NCI-H2081 treated with DMSO at 0.1 percent for 48 hours (cell line): ENCODE measurements at places on chromosomes 4 and X.

- DNase-seq = no peak
These were observed 44.9 kb downstream of the ZBTB49 start for GRCh38 chr4:4334798-4335520.

DNA sequence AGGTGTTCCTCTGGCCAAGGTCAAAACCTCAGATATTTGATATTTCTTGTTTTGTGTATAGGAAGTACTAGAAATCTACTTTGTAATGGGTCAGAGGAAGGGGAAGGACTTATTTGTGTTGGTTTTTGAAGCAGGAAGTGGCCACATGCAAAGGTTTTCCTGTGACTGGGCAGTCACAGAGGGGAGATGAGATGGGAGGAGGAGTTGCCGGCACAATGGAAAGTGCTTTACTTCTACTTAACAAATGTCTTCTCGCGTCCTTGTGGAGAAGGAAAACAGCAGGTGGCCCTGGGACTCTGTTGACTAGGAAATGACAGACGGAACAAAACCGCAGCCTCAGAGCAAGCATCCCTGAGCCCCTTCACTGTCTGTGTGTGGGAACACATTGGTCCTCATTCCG lies 46.6 kb downstream of the SHROOM2 start:
- no peak for DNase-seq

- no peak for DNase-seq
These were observed 24.8 kb downstream of the FRYL start for GRCh38 chr4:48755281-48755680.

DNA sequence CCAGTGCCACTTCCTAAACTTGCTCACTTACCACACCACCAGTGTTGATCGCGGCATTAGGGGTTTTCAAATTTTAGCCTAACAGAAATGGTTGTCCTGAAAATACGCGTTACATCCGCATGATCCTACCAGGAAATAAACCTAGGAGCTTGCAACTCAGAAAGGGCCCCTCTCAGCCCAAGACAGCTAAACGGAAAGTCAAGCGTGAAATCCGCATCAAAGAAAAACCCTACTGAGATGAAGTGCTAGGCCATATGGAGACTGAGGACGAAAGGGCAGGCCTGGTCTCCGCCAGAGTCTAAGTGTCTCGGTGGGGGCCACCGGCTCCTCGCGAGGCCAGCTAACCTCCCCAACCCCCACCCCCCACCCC lies 626 bp downstream of the YTHDC1 start:
- no peak for DNase-seq

DNA sequence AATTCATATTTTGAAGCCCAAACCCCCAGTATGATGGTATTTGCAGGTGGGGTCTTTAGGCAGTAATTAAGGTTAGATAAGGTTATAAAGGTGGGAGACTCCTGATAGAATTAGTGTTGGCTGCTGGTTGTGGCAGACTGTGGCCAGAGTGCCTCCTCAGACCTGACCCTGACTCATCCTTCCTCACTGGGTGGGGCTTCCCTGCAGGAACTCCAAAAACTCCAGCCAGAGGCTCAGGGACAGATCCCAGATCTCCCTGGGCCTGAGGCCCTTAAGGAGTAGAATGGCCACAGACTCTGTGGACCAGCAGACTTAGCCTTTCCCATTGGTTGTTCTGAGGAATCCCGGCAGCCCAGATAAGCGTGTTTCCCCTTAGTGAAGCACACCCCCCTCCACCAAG lies 463.0 kb upstream of the CPEB2 start:
- no peak for DNase-seq

DNA sequence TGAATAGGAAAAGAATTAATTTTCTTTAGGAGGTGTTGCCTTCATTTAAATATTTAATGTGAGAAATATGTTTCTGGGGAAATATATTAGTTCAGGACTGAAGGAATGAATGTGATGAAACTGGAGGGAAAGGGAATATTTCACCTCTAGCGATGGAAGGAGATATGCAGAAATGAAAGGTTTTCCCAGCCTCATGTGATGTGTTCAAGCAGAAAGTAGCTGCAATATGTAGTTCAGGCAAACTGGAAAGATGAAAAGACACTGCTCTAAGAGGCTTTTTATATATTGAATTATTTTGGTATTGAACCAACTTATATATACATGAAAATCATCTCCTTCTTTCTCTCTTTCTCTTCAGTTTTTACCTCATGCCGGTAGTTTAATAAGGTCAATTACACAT lies 3.4 kb downstream of the GRID2 start:
- DNase-seq = no peak

- no peak for DNase-seq
These were observed 909 bp upstream of the SLAIN2 start for GRCh38 chr4:48340276-48340964.

- no peak for DNase-seq
These were observed 102.2 kb upstream of the MAP3K15 start for GRCh38 chrX:19617550-19617949.

DNA sequence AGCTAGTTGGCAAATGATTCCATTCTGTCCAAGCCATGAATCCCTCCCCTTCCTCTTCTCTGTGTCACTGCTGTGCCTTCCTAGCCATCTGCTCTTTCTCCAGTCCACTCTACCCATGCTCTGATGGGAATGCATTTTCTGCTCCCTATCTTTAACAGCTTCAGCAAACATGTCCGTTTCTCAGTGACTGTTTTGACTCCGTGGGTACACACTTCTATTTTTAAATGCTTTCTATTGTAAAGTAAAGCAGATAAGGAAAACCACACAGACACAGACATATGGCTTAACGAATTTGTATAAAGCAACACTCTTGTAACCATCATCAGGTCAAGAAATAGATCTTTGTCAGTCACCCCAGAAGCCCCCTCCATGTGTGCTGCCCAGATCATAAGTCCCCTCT lies 72.4 kb upstream of the KLHL13 start:
- DNase-seq = no peak

DNA sequence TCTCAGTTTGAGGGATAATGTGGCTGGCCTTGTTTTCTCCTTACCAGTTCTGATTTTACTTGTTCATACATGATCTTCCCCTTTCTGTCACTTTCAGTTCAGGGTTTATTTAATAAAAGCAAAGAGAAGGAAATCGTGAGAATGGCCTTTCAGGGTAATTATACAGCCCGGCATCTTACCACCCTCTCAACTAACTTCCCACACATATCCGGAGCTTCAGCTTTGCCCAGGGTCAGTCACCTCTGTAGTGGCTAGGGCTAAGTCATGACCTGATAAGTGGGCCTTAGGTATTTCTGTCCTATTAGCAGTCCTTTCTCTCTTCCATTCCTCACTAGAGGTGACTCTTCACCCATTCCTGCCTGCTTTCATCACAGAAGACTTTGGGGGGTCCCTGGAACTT lies 15.8 kb downstream of the TRPC5 start:
- no peak for DNase-seq

GRCh38 chrX:69524781-69525363 lies 20.7 kb downstream of the NALF2 start:
- no peak for DNase-seq

- DNase-seq = no peak
These were observed 20.0 kb downstream of the ZNF330 start for GRCh38 chr4:141240671-141241070.

GRCh38 chrX:55107911-55108310 lies 19.1 kb downstream of the PAGE2 start:
- no peak for DNase-seq

GRCh38 chr4:103091601-103092223 lies 7.9 kb downstream of the BDH2 start:
- DNase-seq = peak; percentile 20

GRCh38 chrX:12978205-12979025 lies 3.5 kb downstream of the TMSB4X start:
- no peak for DNase-seq

GRCh38 chrX:10072786-10073568 lies 83.8 kb upstream of the CLCN4 start:
- no peak for DNase-seq

DNA sequence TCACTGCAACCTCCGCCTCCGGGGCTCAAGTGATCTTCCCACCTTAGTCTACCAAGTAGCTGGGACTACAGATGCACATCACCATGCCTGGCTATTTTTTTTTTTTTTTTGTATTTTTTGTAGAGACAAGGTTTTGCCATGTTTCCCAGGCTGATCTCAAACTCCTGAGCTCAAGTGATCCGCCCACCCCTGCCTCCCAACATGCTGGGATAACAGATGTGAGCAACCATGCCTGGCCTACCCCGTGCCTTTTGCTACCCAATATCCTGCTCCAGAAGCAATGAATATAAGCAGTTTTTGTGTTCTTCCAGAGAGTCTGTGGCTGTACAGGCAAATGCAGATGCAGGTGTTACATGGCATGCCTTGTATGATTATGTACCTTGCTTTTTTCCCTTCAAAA lies 50.5 kb downstream of the TBC1D14 start:
- no peak for DNase-seq

DNA sequence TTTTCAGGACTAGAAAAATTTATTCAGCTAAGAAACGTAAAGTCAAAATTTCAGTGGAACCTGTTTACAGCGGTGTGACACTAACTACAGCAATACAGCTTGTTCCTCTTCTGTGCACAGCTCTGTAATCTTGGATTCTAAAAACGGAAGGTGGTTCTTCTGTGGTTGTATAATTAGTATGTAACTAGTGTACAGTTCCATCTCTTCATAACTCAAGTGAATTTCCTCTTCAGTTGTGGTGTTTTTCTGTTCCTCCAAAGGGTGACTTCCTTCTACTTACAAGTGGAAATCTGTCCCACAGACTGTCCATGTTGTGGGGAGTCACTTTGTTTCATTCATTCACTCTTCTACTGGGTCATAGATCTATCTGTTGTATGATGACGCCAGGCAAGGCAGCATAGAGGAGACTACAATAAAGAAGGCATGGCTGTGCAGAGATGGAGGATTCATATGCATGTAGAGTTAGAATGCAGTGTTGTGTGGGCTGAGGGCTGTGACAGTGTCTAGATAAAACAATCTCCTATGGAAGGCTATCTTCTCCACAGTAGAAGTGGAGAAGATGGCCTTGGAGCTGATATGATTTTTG lies 5.4 kb downstream of the DAPP1 start:
- no peak for DNase-seq

DNA sequence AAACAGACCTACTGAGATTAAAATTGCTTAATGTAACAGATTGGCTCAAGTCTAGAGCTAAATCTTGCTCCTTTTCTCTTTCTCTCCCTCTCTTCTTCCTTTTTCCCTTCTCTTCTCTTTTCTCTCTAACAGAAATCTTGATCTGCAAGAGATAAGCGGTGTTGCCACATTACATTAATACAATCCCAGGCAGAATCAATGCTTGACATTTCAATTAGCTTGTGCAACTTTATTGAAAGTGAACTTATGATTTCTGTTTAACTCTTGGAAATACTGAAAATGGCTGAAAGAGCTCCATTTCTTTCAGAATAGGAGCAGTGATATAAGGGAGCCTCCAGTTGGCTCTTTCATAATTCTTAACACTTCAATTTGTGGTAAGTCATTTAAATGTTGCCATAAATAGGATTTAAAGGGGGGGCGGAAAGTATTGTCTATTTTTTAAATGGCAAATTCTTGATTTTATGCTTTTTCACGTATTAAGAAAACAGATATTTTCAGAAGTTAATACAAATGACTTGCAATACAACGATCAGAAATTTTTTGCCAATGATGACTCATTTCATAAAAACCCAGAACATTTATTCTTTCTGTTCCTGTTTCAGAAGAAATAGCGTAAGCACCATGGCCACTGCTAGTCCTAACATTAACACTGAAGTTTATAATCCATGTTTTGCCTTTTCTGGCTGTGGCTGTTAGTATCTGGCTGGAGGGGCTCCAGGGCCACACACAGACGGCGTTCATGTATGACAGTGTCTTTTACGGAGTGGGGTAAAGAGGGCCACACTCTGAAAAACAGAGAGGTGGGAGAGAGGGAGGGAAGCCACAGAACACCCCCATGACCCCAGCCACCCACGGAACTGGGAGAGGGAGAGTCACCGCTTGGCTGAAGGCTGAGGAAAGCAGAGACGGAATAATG lies 115.7 kb upstream of the FAT1 start:
- no peak for DNase-seq

DNA sequence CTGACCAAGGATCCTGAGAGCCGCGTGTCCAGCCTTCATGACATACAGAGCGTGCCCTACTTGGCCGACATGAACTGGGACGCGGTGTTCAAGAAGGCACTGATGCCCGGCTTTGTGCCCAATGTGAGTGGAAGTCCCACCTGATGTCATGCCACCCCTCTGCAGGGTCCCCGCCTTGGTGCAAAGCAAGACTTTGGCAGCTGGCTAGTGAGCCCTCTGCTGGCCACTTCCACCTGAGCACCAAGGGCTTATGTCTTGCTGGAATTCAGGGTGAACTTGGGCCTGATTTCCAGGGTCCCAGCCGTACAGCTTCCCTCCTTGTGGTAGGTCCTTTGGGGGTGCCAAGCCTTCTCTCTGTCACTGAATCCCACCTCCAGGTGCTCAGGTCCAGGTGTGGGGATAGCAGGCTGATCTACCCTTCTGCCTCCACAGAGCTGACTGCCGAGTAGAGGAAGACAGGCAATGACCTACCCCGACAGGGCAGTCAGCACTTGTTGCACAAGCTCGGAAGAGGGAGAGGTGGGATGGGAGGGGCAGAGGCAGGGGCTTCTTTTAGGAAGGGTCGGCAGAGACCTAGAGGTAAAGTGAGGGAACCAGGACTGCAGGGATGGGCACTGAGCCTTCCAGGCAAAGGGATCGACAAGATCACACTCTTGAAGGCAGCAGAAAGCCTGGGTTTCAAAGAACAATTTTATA lies 248.1 kb downstream of the EVC2 start:
- no peak for DNase-seq

- no peak for DNase-seq
These were observed 80.4 kb downstream of the PTTG2 start for GRCh38 chr4:38040619-38041018.

DNA sequence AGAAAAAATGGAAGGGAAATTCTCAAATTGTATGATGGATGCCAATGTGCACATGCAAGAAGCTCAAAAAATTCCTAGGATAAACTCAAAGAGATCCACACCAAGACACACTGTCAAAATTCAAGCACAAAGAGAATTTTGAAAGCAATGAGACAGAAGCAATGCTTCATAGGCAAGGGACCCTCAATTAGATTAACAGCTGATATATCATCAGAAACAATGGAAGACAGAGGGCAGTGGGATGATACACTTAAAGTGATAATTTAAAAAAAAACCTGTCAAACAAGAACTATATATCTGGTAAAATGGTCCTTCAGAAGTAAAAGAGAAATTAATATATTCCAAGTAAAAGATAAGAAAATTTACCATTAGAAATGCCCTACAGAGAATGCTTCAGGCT lies 306.3 kb upstream of the PCDH7 start:
- DNase-seq = no peak

DNA sequence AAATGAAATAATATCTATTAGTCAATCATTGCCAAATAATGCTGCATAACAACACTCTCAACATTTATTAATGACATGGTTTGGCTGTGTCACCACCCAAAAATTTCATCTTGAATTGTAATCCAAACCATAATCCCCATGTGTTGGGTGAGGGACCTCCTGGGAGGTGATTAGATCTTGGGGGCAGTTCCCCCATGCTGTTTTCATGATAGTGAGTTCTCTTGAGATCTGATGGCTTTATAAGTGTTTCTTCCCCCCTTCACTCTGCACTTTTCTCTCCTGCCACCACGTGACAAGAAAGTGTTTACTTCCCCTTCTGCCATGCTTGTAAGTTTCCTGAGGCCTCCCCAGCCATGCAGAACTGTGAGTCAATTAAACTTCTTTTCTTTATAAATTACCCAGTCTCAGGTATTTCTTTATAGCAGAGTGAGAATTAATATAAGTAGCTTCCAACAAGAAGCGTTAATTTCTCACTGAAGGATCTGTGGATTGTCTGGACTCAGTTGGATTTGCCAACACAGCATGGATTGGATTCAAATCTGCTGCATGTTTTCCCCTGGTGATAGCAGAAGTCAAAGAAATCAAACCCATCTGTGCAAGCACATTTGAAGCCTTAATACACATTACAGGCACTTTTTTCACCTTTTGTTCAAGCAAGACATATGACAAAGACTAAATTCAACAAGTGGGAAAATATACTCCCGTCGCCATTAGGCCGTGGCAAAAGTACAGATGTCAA lies 216.6 kb downstream of the PDGFC start:
- DNase-seq = no peak
